ENCODE measurements at places on chromosomes 2 and 18.
A peak's percentile ranks its signal among the peaks of the same experiment; 100 is the strongest.

GRCh38 chr2:68637047-68637446 is 6.3 kb upstream of the PROKR1 start:
- no peak for DNase-seq

- no peak for DNase-seq
Measured at GRCh38 chr2:209788925-209789324, 17.3 kb downstream of the UNC80 start.

DNA sequence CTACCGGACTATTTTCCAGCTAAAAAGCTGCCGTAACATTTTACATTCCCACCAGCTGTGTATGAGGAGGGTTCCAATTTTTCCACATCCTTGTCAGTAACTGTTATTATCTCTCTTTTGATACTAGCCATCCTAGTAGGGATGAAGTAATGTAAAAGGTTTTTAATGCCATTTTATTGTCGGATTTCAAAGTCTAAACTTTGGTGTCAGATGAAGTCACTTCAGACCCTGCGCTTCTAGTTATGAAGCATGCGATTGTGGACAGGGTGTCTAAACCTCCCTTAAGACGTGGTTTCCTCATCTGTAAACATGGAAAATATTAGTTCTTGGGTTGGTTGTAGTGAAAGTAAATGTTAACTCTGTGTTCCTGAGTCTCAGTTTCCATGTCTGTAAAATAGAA is 4.7 kb downstream of the DGKD start:
- peak; percentile 10 for DNase-seq

GRCh38 chr18:48530399-48531081 is 8.3 kb upstream of the CTIF start:
- no peak for DNase-seq

- peak; percentile 82 for DNase-seq
Measured at GRCh38 chr2:173286153-173286809, 68.4 kb upstream of the CDCA7 start.

GRCh38 chr18:22169011-22169888 is at the start of gene GATA6:
TSS of gene GATA6 (plus strand) at chr18:22169589. CDS start at chr18:22171145, 1,556 bp downstream.
- DNase-seq: peak; percentile 42

- no peak for DNase-seq
Measured at GRCh38 chr2:22449696-22450095, 935.3 kb upstream of the KLHL29 start.

- DNase-seq: no peak
Measured at GRCh38 chr2:29749041-29749440, 172.3 kb downstream of the ALK start.

DNA sequence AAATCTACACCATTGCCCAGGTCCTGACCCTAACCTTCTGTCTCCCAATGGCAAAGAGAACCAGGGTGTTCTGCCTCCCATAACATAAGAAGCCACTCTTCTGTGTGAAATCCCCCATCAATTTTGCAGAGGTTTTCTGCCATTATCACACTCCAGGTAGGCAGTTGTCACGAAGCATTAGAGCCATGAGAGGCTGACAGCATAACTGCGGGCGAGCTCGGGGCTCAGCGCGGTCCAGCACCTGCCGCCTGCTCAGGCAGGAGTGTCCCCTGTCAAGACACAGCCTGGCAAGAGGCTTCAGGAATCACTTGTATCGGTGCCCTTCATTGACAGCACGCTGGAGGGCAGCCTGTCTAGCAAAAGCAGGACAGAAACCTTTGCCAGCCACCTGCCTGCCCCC is 251.2 kb downstream of the SATB2 start:
- DNase-seq: no peak

DNA sequence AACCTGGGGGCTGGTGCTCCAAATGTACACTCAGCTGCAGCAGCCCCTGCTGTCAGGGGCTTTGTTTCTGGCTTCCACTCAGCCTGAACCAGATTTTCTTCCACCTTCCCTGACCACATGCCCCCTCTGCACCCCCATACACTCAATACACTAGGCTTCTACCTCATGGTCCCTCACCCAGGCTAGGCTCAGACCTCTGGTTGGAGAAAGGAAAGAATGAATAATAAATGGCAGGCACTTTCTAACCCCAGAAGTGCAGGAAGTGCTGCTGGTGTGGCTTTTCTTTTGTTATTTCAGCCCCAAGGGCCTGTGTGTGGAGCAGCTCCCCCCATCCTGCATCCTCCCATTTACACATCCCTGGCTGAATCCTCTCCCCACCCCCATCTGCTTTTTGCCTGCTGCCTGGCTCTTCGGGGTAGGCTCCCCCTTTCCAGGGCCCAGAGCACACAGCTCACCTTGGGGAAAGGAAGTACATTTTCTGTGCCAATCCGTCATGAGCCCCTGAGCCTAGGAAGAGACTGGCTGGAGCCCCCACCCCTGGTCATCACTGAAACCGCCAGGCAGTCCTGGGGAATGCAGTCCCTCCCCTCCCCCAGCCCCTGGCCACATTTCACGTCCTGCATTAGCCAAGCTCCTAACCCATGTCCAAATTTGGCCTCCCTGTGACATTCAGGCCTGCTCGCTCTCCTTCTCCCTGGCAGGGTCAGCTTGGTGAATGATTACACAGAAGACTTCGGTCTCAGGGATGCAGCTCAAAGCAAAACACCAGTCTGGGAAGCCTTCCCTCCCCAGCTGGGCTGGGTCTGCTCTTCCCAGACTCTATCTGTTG is 2.6 kb downstream of the DYSF start:
- DNase-seq: no peak

- DNase-seq: no peak
Measured at GRCh38 chr2:122329278-122329677, 573.8 kb downstream of the TSN start.

GRCh38 chr2:164464376-164464775 is 156.9 kb downstream of the GRB14 start:
- DNase-seq: no peak

Measured in activated CD4-positive, alpha-beta T cell treated with anti-CD3 and anti-CD28 coated beads, Interleukin-2, amount 50 U/mL, for 16 hours (primary cell).